ENCODE measurements at places on chromosomes 6 and 20.

DNA sequence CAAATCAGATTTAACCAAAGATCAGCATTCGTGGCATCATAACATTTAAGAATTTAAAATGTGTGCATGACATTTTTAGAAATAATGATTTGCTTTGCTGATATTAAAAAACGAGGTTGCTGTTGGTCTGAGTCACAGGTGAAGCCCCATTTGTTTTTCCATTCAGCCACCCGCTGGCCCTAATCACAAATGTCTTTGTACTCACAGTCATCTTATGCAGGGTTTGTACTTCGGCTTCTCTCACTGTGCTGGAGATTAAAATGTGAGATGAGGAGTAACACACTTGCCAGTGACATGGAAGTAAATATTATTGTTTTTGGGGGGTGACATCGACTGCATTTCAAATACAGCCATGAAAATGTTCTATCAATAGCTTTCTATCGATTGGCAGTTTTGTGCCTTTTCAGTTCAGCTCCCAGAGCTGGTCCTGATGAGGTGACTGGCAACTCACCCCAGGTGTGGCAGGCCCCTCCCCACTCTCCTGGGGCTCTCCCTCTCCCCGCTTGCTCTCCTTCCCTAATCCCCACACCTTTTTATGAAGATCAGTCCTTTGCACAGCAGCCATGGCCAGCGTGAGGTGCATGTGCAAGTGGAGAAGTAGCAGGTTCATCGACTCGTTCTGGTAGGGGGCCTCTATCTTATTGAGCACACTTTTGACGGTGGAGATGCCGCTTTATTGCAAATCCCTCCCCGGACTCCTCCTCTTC lies 58.8 kb upstream of the FUCA2 start:
- no peak for DNase-seq

GRCh38 chr20:59938221-59938620 lies 1.9 kb downstream of the PPP1R3D start:
- DNase-seq: no peak

DNA sequence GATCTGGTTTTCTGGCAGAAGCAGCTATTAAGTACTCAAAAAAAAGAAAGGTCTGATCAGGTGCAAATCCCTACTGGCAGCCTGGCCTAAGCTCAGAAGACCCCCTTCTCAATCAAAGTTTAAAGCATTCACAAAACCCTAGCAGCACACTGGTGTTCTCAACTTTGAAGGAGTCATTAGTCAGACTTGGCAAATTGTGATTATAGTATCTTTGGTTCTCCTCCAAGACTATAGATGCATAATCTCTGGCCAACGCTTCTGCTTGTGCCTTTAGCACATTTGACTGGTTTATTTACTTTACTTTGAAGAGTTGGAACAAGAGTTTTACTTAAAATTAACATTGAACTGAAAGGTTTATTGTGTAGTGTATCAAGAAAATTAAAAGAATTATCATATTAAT lies 248.9 kb downstream of the PTPRK start:
- DNase-seq: no peak

DNA sequence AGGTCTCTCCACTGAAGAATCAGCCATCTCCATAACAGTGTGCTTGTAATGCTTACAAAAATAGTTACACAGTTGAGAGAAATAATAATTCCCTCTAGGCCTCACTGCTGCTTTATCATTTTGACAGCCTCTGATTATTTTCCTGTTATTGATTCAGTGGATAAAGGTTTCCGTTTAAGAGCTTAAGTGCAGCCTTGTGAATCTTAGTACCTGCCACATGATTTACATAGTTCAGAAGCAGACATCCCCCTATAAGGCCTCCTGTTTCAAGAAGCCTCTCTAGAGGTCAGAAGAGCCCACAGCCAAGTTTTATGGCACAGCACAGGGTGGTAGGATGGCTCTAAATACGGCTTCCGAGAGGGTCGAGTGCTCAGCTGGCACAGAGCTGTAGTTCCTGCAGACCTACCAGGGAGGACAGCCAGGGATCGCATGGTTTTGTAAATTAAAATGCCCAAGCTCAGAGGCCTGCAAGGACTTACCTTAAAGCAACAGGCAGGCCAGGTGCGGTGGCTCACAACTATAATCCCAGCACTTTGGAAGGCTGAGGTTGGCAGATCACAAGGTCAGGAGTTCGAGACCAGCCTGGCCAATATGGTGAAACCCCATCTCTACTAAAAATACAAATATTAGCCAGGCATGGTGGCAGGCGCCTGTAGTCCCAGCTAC lies 17.6 kb upstream of the PYGB start:
- DNase-seq: no peak

DNA sequence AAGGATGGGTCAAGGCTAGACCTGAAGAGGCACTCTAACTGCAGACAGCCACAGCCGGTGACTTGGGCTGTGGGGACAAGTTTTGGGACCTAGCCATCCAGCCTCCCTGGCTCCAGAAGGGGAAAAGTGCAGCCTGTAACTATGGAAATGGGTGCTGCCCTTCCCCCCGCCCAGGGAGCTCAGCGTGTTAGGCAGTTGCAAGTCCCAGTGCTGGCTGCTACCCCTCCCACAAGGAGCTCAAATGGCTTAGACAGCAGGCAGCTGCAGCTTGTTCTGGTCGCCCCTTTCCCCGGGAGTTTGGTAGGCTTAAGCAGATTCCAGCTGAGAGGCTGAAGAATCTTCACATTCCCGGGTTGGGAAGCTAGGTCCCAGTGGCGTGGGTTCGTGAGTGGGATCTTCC lies 162.6 kb downstream of the FAM83B start:
- DNase-seq: no peak

GRCh38 chr20:38217791-38218565 lies 42.6 kb downstream of the KIAA1755 start:
- DNase-seq: no peak

DNA sequence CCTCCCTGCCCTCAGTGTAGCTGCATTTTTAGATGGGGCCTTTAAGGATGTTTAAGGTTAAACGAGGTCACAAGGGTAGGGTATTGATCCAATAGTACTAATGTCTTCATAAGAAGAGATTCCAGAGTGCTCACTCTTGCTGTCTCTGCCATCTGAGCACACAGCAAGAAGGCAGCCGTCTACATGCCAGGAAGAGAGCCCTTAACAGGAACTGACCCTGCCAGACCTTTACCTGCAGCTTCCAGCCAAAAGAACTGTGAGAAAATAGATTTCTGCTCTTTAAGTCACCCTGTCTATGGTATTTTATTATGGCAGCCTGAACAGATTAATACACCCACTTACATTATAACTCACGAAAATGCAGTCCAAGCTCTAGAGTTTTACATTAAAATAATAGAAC lies 685.3 kb upstream of the MARCKS start:
- DNase-seq: no peak

DNA sequence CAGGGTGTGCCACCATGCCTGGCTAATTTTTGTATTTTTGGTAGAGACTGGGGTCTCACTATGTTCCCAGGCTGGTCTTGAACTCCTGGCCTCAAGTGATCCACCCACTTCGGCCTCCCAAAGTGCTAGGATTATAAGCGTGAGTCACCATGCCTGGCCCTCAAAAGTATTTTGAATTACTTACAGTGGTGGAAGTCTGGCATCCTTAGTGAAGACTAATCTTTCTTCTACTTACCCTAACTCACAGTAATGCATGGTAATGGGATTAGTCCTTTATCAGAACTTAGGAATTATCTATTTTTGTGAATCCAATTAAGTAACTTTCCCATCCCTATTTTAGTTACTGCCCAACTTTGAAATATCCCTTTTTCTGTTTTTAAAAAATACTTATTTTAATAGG lies 3.9 kb downstream of the RWDD1 start:
- DNase-seq: no peak

DNA sequence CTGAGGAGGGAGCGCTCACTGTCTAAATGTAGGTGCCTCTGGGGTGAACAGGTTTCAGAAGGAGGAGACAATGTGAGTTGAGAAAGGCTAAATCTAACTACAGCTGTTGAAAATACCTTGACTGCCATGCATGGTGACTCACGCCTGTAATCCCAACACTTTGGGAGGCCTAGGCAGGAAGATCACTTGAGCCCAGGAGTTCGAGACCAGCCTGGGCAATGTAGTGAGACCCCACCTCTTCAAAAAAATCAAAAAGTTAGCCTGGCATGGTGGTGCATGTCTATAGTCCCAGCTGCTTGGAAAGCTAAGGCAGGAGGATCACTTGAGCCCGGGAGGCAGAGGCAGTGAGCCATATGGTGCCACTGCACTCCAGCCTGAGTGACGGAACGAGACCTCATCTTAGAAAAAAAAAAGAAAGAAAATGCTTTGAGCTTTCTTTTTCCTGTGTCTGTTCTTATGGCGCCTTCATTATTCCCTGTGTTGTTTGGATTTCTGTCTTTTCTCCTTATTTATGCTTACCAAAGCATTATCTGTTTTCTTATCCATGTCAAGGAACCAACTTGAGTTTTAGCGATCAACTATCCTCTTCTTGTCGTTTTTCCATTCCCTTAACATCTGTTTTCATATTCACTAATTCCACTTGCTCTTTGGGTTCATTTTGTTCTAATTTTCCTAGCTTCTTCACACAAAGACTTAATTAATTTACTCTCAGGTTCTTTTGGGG lies 8.5 kb downstream of the SLC2A10 start:
- no peak for DNase-seq

DNA sequence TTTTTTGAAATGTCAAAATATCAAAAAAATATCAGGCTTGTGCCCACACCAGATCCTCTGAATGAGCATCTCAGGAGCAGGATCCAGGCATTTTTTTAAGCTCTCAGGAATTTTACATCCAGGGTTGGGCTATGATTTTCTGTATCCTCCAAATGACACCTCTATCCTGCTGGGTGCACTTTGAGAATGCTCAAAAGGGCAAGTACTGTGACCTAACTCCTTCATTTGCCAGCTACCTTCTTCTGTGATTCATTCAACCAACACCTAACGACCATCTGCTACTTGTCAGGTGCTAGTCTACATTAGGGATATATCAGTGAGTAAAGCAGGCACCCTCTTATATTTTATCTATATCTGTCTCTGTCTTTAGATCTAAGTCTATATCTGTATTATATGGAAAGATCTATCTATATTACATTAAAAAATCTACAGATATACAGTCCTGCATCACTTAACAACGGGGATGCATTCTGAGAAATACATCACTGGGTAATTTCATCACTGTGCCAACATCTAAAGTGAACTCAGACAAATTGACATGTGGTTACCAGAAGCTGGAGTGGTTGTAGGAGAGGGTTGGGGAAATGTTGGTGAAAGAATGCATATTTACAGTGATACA lies 131.6 kb downstream of the KIF16B start:
- no peak for DNase-seq
